Lower leg skin (tissue), 4 donors: ENCODE measurements at places on chromosomes 12 and 14. TPM values are rescaled to one million over a fixed set of nuclear protein-coding genes. Genes with fewer than 3 reads are reported as not detected.

DTX1 gene
- total RNA-seq: 3.8 TPM

KIF26A gene
- total RNA-seq: 3.9 TPM

TAS2R42 gene
- total RNA-seq: not detected

TEX52 gene
- not detected for total RNA-seq

TMEM253 gene
- total RNA-seq: 1.0 TPM

C14orf180 gene
- total RNA-seq: not detected

OR10G2 gene
- total RNA-seq: not detected

CCDC175 gene
- total RNA-seq: not detected

ZCCHC8 gene
- total RNA-seq: 26.8 TPM

RHEBL1 gene
- total RNA-seq: 2.1 TPM

PLA2G1B gene
- not detected for total RNA-seq

OTOGL gene
- 0.56 TPM for total RNA-seq
